Spinal cord (tissue), 10 donors: ENCODE measurements at places on chromosomes 3 and 15. TPM values are rescaled to one million over a fixed set of nuclear protein-coding genes. Genes with fewer than 3 reads are reported as not detected.
A peak's percentile ranks its signal among the peaks of the same experiment; 100 is the strongest.

The SERINC4 gene
- 0.72 TPM for total RNA-seq

DNA sequence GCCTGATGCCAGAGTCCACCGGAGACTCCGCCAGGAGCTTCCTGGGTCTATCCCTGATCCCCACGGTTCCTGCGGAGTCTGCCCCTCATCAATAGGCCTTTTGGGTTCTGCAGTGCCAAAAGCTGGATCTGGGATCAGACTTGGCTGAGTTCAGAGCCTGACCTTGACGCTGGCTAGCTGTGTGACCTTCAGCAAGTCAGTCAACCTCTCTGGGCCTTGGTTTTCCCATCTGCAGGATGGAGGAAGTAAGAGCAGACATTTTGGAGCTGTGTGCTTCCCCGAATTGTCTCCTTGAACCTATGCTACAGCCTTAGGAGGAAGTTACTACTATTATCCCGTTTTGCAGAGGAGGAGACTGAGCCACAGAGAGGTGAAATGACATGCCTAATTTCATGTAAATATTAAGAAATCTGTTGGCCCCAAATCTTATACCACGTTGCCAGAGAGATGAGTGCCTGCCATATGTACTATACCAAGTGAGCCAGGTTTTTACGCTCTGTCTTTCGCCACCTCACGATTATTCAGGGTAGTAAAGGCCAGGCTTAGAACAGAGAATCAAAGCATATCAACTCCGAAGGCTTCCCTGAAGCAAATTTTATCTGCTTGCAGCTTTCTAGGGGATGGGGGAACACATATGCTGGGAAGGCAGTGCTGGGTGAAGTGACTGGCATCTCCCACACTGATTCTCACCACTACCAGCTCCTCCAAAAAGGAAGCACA lies 112.5 kb downstream of the SRGAP3 start:
- no peak for DNase-seq

DNA sequence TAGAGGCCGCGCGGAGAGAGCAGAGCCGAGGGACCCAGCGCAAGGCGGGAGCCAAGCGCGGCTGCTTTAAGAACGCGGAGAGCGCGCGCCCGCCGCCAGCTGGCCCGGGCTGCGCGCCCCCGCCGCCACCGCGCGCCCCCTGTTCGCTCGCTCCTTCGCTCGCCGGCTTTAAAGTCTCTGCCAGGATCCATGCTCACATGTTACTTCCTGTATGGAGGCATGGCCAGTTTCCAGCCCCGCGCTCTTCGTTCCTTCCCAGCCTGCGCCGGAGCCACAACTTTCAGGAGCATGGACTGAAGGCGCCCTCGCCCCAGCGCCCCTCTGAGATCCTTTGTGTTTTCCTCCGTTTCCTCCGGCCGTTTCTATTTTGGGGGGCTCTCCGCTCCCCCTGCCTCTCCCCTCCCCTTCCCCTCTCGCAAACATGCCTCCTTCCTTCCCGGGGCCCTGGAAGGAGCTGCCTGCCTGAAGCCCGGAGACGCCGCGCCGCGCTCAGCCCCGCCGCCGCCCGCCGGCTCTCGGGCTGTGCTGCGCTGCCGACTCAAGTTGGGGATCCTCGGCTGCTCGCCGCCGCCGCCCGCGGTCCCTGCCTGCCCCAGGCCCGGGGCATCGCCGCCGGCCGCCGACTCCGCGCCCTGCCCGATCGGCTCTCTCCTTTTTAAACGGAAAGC lies at the start of gene PTPRG:
Gene PTPRG, plus strand, starts transcription at position 198 of the 668 bp plus-strand sequence. CDS start 717 bp downstream, outside the sequence.
- DNase-seq = peak; percentile 90

- DNase-seq = no peak
Measured at GRCh38 chr3:195226445-195226844, 44.5 kb downstream of the XXYLT1 start.

The THAP10 gene
- total RNA-seq = 4.3 TPM

DNA sequence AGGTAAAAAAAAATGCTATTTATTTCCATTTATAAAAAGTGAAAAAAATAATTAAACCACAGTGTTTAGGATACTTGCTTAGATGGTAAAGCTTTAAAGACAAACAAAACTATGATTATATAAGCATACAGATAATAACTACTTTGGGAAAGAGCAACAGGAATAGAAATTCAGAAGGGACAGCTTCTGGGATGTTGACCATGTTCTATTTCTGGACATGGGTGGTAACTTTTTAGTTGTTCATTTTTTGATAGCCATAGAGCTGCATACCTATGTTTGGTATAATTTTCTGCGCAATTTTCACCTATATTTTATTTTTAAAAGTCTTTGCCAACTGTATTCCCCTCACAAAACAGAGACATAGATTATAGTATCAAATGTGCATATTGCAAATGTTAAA lies 572.0 kb upstream of the NR2F2 start:
- no peak for DNase-seq

DNA sequence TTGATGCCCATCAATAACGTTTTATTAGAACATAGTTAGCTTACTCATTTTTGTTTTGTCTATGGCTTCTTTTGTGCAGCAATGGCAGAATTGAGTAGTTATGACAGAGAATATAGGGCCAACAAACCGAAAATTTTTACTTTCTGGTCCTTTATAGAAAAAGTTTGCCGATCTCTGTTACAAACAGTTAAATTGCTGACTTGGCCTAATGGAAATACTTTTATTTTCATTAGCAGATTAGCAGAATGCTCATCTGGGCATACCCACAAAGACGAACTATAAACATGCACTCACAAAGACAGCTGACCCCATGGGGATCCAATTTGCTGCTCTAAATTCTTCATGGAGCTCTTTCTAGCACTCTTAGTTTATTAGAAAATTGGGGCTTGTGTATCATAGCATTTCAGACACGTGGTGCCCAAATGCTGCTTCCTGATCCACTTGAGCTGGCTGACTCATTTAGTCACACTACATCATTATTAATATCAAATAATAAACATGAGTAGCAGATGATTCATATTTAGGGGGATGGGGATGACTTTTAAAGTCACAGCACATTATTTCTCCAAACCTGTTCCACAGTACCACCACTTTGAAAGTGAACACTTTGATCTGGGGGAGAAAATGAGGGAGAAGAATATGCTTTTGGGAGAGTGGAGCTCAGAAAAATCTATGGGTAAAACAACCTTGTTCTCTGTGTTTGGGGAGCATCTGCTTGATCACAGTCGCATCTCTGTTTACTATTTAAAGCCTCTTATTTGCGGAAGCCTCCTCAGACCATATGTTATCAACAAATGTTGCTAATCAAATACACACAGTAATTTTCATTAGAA lies 228.1 kb upstream of the FEZF2 start:
- DNase-seq = no peak

The PTH1R gene
- 25.0 TPM for total RNA-seq

GRCh38 chr15:101813803-101814534 lies 2.0 kb downstream of the OR4F15 start:
- no peak for DNase-seq
